Esophagus muscularis mucosa (tissue), 4 donors: ENCODE measurements at places on chromosomes 1 and 21. TPM values are rescaled to one million over a fixed set of nuclear protein-coding genes. Genes with fewer than 3 reads are reported as not detected.

Gene OLFM3
- total RNA-seq = 0.23 TPM

Gene DEPDC1
- under 0.01 TPM for total RNA-seq

- H3K27me3 ChIP-seq = no peaks in the 10 kb centered on the region
- H3K4me1 ChIP-seq = peaks cover 7% of the 10 kb centered on the region
- DNase-seq = no peak
- H3K36me3 ChIP-seq = no peaks in the 10 kb centered on the region
Measured at GRCh38 chr1:183996040-183996384, 41.5 kb downstream of the COLGALT2 start.

Gene TOMM20
- total RNA-seq = 59.7 TPM

DNA sequence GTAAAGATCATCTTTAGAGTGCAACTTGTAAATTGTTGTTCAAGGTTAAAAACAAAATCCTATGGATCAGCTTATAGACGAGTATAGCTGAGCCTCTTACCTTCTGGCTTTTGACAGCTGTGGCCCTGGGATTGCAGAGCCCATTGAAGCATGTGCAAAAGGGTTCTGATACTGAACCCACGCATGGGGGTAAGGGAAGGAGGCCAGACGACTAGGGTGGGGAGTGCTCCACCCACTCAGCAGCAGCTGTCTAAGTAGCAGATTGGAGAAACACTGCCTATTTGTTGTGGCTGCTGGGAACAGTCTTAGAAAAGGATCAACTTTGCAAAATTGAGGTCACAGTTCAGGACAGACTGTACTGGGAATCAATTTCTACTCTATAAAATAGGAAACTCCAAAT lies 16.1 kb downstream of the CD101 start:
- H3K4me1 ChIP-seq = no peaks in the 10 kb centered on the region
- H3K27me3 ChIP-seq = no peaks in the 10 kb centered on the region
- no peak overlapping the region for H3K4me3 ChIP-seq
- H3K27ac ChIP-seq = no peak overlapping the region
- no peaks in the 10 kb centered on the region for H3K36me3 ChIP-seq
- DNase-seq = no peak

DNA sequence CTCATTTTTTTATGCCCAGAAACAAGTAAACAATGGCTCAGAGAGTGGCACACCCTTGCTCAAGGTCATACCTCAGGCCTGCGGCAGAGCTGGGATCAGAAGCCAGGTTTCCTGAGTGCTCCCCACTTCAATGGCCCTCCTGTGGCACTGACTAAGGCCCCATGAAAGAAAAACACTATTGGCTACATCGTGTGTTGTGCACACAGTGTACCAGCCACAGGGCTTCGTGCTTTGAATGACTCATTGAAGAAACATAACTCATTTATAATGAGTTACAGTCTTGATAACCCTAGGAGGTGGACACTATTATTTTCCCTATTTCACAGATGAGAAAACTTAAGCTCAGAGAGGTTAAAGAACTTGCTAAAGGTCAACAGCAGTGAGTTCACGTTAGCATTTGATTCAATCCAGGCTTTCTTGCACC lies 91.2 kb downstream of the TRABD2B start:
- no peak overlapping the region for H3K27ac ChIP-seq
- H3K36me3 ChIP-seq = no peaks in the 10 kb centered on the region
- H3K4me3 ChIP-seq = no peak overlapping the region

GRCh38 chr1:229478852-229479251 lies 29.3 kb downstream of the NUP133 start:
- H3K4me1 ChIP-seq = no peaks in the 10 kb centered on the region
- no peak overlapping the region for H3K27ac ChIP-seq
- DNase-seq = no peak
- peaks cover 70% of the 10 kb centered on the region for H3K36me3 ChIP-seq

Gene AMPD1
- not detected for total RNA-seq

- no peaks in the 10 kb centered on the region for H3K4me1 ChIP-seq
- no peaks in the 10 kb centered on the region for H3K27me3 ChIP-seq
- H3K36me3 ChIP-seq = no peaks in the 10 kb centered on the region
- H3K27ac ChIP-seq = no peak overlapping the region
Measured at GRCh38 chr21:44653656-44654575, 543 bp downstream of the KRTAP12-4 start.

Gene CHIA
- total RNA-seq = not detected

Gene OR14K1
- not detected for total RNA-seq
